NCI-H2081 (cell line): ENCODE measurements at places on chromosomes 5 and 9.

- DNase-seq = no peak
Measured at GRCh38 chr5:96013254-96013653, 51.6 kb upstream of the ELL2 start.

- no peak for DNase-seq
Measured at GRCh38 chr9:7028591-7028990, 270.8 kb downstream of the KDM4C start.

DNA sequence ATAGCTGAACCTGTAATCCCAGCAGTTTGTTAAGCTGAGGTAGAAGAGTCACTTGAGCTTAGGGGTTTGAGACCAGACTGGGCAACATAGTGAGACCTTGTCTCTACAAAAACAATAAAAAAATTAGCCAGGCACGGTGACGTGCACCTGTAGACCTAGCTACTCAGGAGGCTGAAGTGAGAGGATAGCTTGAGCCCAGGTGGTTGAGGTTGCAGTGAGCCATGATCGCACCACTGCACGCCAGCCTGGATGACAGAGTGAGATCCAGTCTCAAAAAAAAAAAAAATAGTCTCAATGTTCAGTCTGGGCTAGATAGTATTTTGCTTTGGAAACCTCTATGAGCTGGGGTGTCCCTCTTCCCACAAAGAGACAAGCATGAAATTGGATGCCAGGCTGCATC, 51.9 kb upstream of the IQGAP2 start:
- DNase-seq = no peak

DNA sequence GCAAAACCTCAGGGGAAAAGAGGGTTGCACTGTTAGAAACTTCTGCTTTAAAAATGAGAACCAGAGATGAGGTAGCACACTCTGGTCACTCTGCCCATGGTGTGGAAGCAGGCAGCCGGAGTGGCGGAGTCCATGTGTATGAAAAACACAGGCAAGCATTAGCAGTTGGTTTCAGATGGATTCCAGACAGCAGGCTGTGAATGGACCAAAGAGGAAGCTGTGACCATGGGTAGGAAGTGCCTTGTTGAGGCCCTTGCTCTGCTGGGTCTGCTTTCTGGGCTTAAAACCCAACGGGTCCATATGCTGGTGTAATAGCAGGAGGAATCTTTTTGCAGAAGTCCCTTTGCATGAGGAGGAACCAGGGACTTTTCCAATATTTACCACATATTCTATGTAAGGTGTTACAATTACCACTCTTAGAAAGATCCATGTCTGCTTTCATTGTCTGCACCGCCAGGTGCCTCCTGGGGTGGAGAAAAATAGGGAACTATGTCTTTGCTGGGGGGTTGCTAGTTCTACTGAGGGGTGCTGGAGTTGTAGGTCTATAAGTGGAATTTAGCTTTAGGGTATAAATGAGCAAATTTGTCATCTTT, 77.0 kb downstream of the ANKRD55 start:
- no peak for DNase-seq

- no peak for DNase-seq
Measured at GRCh38 chr9:72769546-72769945, 183.3 kb downstream of the ALDH1A1 start.
